Kidney (tissue), 22 donors: ENCODE measurements at places on chromosomes 6 and 20. TPM values are rescaled to one million over a fixed set of nuclear protein-coding genes. Genes with fewer than 3 reads are reported as not detected.

RNF39 gene
- 1.3 TPM for total RNA-seq

DNA sequence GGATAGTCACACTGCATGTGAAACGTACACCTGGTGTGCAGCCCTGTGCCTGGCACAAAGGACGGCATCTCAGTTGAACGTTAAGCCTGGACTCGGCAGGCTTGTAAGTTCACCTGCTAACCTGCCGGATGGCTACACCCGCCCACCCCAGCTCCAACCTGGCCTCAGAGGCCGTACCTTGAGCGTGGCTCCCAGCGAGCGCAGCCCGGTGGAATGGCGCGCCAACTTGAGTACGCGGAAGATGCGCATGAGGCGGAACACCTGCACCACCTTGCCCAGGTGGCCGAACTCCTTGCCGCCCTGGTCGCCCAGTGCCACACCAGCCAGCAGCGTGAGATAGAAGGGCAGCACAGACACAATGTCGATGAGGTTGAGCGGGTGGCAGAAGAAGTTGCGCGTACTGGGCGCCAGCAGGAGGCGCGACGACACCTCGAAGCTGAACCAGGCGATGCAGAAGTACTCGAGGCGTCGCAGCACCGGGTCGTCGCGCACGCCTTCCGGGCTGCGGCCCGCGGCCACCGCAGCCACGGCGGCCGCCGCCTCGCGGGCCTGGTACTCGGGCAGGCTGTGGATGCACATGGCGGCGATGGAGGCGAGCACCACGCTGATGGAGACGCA, 3.3 kb downstream of the KCNS1 start:
- H3K27me3 ChIP-seq, result peaks cover 27% of the 10 kb centered on the region
- DNase-seq, result no peak
- H3K27ac ChIP-seq, result no peak overlapping the region
- no peaks in the 10 kb centered on the region for H3K36me3 ChIP-seq
- H3K4me3 ChIP-seq, result no peak overlapping the region

HLA-DQB1 gene
- total RNA-seq, result 13.8 TPM

GRCh38 chr6:118952683-118953082, 17.7 kb upstream of the MCM9 start:
- H3K27ac ChIP-seq, result no peak overlapping the region
- H3K4me1 ChIP-seq, result no peaks in the 10 kb centered on the region
- no peaks in the 10 kb centered on the region for H3K27me3 ChIP-seq

DNA sequence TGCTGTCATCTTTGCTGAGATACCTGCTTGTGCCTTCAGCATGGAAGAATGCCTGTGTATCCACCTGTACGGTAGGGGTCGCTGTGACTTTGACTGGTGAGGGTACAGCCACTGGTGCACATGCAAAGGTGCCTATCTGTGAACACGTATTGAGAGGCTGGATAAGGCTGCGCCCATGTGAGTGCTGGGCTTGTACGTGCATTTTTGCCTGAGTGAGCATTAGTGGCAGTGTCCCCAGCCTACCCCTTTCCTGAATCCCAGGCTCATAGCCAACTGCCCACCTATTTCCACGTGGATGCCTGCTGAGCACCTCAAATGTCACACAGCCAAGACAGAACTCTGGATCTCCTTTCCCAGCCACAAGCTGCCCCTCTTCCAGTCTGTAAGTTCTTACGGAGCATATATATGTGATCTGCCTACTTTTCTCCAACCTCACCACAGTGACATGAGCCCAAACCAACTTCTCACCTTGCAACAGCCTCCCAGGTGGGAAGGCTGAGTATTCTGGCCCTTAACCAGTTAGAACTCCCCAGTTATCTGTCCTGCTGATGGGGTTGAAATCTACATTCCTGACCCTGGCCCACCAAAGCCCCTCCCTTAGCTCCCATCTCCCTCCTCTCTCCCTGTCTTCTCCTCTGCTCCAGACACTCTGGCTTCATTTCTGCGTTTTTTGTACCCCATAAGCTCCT, 1.1 kb upstream of the SLC2A10 start:
- peaks cover 5% of the 10 kb centered on the region for H3K4me1 ChIP-seq
- no peak for DNase-seq
- no peak overlapping the region for H3K27ac ChIP-seq
- no peaks in the 10 kb centered on the region for H3K27me3 ChIP-seq
- no peak overlapping the region for H3K4me3 ChIP-seq

DNA sequence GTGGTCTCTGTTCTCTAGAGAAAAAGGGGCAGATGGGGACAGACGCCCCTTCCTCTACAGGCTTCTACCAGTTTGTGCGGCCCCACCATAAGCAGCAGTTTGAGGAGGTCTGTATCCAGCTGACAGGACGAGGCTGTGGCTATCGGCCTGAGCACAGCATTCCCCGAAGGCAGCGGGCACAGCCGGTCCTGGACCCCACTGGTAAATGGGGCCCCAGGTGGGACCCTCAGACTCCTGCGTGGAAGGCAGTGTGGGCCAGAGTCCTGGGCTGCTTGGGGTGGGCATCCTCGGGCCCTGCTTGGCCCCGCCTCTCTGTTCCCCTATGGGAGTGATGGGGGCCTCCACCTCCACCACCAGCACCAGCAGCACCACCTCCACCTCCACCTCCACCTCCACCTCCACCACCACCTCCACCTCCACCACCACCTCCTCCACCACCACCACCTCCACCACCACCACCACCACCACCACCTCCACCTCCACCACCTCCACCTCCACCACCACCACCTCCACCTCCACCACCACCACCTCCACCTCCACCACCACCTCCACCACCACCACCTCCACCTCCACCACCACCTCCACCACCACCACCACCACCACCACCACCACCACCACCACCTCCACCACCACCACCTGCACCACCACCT, 3.2 kb upstream of the TNFRSF6B start:
- H3K27ac ChIP-seq, result no peak overlapping the region
- no peaks in the 10 kb centered on the region for H3K27me3 ChIP-seq
- no peak overlapping the region for H3K4me3 ChIP-seq
- no peak for DNase-seq
- no peaks in the 10 kb centered on the region for H3K4me1 ChIP-seq
- no peaks in the 10 kb centered on the region for H3K36me3 ChIP-seq

- DNase-seq, result no peak
- H3K4me1 ChIP-seq, result no peaks in the 10 kb centered on the region
- no peak overlapping the region for H3K4me3 ChIP-seq
- H3K27ac ChIP-seq, result no peak overlapping the region
Observed at GRCh38 chr20:25204550-25205276, 9.2 kb downstream of the ENTPD6 start.
